ENCODE measurements at places on chromosomes 5 and 9.

DNA sequence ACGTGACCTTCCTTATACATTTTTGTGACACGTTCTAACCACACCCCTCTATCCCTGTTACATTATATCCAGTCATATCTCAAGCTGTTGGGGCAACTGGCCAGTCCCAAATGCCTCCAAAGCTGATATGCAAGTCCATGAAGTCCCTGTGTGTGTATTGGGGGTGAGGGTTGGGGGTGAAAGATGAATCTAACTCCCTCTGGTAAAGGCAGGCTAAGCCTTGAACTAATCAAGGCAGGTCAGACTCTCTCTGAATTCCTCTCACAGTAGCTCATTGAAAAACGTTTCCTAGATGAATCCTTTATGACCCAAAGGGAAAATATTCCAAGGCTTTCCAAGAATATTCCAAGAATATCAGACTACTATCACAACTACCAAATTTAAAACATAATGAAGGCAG is 174.4 kb downstream of the MUSK start:
- DNase-seq, result no peak

- no peak for DNase-seq
These were observed 75.1 kb downstream of the HSD17B4 start for GRCh38 chr5:119527351-119527750.

DNA sequence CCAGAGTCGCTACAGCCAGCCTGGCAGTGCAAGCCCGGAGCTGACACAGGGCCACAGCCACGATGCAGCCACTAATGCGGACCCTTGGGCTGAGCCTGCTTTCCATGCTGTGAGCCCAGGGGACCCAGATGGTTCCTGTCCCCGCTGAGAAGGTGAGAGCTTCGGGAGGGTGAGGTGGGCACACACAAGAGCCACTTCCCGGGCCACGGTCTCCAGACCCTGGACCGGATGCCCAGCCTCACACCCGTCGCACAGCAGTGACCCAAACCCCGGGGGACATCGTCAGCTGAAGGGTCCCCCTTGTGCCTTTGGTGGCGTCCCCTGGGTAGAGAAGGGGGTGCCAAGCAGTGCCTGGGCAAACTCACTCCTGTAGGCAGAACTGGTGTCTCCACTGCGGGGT is 13.4 kb downstream of the PAEP start:
- no peak for DNase-seq

DNA sequence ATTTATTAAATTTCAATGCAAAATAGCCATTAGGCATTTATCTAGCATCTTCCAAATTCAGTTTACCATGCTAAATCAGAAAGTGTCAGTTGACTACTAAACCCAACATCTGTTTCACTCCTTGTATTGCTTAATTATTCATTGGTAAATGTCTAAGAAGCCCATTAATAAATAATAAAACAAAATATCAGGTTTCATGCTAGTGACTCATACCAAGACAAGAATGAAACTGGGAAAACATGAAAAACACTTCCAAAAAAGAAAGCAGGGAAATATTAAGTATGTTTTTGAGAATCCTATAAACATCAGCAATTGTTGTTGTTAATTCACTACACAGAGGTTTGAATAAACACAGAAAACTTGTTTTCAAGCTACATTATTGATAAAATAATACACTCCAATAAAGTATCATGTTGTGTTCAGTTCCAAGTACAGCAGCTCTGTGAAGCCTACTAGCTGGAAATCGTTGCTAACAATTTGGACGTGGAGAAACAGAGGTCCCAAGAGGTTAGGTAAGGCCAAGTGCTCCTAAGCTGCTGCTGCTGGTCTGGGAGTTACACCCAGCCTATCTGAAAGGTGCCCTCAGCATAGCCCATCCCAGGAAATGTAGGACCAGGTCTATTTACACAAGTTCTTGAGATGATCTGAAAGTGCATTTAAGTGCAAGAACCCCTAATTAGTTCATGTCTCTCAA is 78.8 kb downstream of the GNAQ start:
- DNase-seq, result no peak
